Right lobe of liver (tissue), 6 donors: ENCODE measurements at places on chromosomes 16 and 17.

DNA sequence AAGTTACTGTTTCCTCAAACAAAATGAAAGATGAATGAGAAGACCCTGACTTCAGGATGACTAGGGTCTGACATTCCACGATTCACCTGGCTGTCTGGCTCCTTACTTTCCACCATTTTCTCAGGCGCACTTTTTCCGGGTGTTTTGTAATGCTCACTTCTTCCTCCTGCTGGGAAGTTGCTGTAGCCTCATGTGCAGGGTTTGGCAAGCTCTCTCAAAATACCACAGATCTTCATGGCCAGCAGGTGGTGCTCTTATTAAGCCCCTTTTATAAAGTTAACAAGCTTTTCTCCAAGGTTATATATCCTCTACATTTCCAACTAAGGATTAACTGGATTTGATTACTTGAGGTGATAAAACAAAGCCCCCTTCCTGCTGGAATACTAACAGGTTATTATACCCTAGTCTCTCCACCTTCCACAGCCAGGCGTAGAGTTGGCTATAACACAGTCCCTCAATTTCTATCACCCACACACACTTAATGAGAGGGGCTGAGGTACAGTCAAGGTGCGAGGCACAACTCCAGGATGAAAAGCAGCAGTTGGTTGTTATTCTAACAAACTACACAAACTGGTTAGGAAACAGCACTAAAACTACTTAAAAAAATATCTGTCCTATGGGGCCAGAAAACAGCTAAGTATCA lies 45.4 kb downstream of the STH start:
- DNase-seq, result peak; percentile 45
- no peaks in the 10 kb centered on the region for H3K4me1 ChIP-seq
- no peak overlapping the region for H3K4me3 ChIP-seq
- H3K27me3 ChIP-seq, result no peaks in the 10 kb centered on the region

GRCh38 chr16:27481282-27481934 lies 68.3 kb downstream of the GTF3C1 start:
- H3K4me3 ChIP-seq, result no peak overlapping the region
- no peak overlapping the region for H3K27ac ChIP-seq
- no peaks in the 10 kb centered on the region for H3K4me1 ChIP-seq
- no peak for DNase-seq
- H3K27me3 ChIP-seq, result no peaks in the 10 kb centered on the region

- H3K36me3 ChIP-seq, result no peaks in the 10 kb centered on the region
- H3K4me1 ChIP-seq, result no peaks in the 10 kb centered on the region
- no peak overlapping the region for H3K4me3 ChIP-seq
Measured at GRCh38 chr17:27206447-27206846, 87.5 kb upstream of the WSB1 start.

GRCh38 chr16:56793492-56793891 lies 63.6 kb downstream of the NUP93 start:
- DNase-seq, result no peak
- H3K36me3 ChIP-seq, result no peaks in the 10 kb centered on the region
- no peaks in the 10 kb centered on the region for H3K27me3 ChIP-seq
- no peak overlapping the region for H3K27ac ChIP-seq
- no peaks in the 10 kb centered on the region for H3K4me1 ChIP-seq

GRCh38 chr16:27801289-27801945 lies 251.5 kb downstream of the KATNIP start:
- H3K27me3 ChIP-seq, result no peaks in the 10 kb centered on the region
- no peaks in the 10 kb centered on the region for H3K36me3 ChIP-seq
- H3K4me1 ChIP-seq, result no peaks in the 10 kb centered on the region

- H3K4me3 ChIP-seq, result no peak overlapping the region
- no peaks in the 10 kb centered on the region for H3K4me1 ChIP-seq
- H3K27ac ChIP-seq, result no peak overlapping the region
- DNase-seq, result no peak
- no peaks in the 10 kb centered on the region for H3K27me3 ChIP-seq
Measured at GRCh38 chr17:1035546-1036170, 38.7 kb downstream of the TIMM22 start.

DNA sequence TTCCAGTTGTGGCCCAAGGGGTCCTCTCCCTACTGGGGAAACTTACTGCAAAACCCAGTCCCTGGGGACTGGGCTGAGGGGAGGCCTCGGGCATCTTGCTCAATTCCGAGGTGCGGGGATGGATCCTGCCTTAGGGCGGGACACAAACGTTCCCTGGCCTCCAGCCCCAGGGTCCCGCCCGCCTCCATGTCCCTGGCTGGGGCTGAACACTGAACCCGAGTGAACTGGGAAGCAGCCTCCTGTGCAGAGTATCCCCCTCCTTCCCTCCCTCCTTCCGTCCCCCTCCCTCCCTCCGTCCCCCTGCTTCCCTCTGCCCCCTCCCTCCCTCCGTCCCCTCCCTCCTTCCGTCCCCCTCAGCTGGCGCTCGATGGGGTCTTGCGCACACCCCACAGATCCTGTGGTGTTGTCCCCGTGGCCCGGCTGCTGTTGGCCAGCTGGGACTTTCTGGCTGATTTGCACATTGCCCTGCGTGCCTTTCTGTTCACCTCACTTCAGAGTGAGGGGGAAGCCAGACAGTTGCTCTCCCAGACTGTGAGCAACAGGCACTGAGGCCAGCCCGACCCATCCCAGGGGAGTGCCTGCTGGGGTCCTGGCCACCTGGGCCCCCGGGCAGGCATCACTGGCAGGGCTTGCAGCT lies 5.5 kb downstream of the TRAF7 start:
- no peak overlapping the region for H3K27ac ChIP-seq
- H3K36me3 ChIP-seq, result peaks cover 3% of the 10 kb centered on the region
- DNase-seq, result peak; percentile 83
- peaks cover 4% of the 10 kb centered on the region for H3K4me1 ChIP-seq

GRCh38 chr16:22659933-22660332 lies 149.2 kb downstream of the NPIPB5 start:
- H3K27ac ChIP-seq, result no peak overlapping the region
- DNase-seq, result peak; percentile 18
- no peaks in the 10 kb centered on the region for H3K4me1 ChIP-seq
- H3K36me3 ChIP-seq, result no peaks in the 10 kb centered on the region
- H3K4me3 ChIP-seq, result no peak overlapping the region
- H3K27me3 ChIP-seq, result no peaks in the 10 kb centered on the region

DNA sequence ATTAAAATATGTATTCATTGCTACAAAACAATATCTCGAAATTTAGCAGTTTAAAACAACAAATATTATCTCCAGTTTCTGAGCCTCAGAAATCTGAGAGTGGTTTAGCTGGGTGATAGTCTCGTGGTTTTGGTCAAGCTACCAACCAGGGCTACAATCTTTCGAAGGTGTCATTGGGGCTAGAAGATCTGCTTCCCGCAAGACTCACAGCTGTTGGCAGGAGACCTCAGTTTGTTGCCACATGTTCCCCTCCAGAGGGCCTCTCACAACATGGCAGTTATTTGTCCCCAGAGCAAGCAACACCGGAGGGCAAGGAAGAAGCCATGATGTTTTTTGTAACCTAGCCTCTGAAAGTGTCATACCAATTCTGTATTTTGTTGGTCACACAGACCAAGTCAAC lies 12.0 kb upstream of the BCAS3 start:
- H3K4me3 ChIP-seq, result no peak overlapping the region
- peaks cover 18% of the 10 kb centered on the region for H3K36me3 ChIP-seq
- no peaks in the 10 kb centered on the region for H3K27me3 ChIP-seq
- no peak overlapping the region for H3K27ac ChIP-seq

DNA sequence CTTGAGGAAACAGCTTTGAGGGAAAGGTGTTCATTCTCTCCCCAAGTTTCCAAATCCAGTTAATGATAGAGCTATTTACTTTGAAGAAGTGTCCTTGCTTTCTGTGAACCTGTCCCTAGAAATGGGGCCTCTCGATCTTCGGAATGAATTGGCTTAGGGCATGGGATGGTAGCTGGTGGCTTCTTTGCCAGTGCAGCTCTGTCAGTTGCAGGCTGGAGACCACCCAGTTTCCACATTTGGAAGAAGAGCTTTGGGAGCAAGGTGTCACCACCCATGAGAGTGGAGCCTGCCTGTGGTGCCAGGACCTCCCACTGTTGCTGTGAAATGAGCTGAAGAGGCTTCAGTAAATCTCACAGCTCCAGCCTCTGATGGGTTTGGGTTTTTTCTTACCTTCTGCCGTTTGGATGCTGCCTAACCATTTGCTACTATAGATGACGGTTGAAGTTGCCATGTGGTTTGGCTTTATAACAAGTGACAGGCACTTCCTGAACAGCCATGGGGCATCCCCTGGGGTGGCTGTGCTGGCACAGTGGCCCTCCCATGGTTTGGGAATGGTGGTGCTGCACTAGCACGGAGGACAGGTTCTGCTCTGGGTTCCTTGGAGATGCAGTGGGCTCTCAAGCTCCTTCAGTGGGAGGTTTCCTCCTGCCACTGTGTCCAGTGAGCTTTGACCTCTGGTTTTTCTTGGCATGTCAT lies 19.5 kb upstream of the SLC5A10 start:
- H3K4me1 ChIP-seq, result no peaks in the 10 kb centered on the region
- H3K27me3 ChIP-seq, result no peaks in the 10 kb centered on the region
- H3K36me3 ChIP-seq, result no peaks in the 10 kb centered on the region
- H3K27ac ChIP-seq, result no peak overlapping the region

DNA sequence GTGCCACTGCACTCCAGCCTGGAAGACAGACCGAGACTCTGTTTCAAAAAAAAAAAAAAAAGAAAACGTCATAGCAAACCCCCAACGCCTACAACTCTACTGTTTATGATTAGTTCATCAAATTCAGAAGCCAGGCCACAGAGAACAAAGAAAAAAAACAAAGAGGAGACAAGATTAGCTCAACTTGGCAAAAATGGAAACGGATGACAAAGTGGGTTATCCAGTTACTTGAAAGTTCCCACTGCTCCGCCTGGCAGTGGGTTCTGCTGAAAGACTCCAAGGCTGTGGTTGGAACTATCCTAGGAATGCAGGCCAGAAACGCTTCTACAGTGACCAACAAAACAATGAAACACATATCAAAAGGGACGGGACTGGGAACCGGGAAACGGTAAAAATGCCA lies 53.1 kb downstream of the MRM3 start:
- H3K27ac ChIP-seq, result no peak overlapping the region
- DNase-seq, result no peak
- no peaks in the 10 kb centered on the region for H3K27me3 ChIP-seq
- no peaks in the 10 kb centered on the region for H3K4me1 ChIP-seq
- no peak overlapping the region for H3K4me3 ChIP-seq

GRCh38 chr17:39238311-39238972 lies 12.7 kb upstream of the STAC2 start:
- peak; percentile 69 for DNase-seq
- no peaks in the 10 kb centered on the region for H3K4me1 ChIP-seq
- no peaks in the 10 kb centered on the region for H3K36me3 ChIP-seq
- no peak overlapping the region for H3K27ac ChIP-seq
- H3K27me3 ChIP-seq, result no peaks in the 10 kb centered on the region

DNA sequence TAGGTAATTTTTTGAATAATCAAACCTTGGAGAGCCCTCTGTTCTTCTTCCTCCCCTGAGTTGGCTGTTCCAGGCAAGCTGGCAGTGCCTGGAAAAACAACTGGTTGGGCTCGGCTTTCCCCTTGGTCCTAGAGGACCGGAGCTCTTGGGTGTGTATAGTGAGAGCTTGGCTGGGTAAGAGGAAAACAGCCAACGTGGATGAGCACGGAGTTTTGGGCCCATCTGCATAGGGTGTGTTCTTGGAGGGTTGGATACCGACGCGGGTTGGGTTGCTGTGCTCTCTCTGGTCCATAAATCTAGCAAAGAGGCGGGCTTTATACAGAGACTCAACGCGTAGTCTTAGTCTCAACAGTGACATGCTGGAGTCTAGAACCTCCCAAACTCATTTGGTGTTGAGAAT lies 23.2 kb downstream of the ITGB3 start:
- peaks cover 3% of the 10 kb centered on the region for H3K4me1 ChIP-seq
- no peaks in the 10 kb centered on the region for H3K27me3 ChIP-seq
- H3K4me3 ChIP-seq, result no peak overlapping the region
- H3K36me3 ChIP-seq, result no peaks in the 10 kb centered on the region
- H3K27ac ChIP-seq, result no peak overlapping the region

DNA sequence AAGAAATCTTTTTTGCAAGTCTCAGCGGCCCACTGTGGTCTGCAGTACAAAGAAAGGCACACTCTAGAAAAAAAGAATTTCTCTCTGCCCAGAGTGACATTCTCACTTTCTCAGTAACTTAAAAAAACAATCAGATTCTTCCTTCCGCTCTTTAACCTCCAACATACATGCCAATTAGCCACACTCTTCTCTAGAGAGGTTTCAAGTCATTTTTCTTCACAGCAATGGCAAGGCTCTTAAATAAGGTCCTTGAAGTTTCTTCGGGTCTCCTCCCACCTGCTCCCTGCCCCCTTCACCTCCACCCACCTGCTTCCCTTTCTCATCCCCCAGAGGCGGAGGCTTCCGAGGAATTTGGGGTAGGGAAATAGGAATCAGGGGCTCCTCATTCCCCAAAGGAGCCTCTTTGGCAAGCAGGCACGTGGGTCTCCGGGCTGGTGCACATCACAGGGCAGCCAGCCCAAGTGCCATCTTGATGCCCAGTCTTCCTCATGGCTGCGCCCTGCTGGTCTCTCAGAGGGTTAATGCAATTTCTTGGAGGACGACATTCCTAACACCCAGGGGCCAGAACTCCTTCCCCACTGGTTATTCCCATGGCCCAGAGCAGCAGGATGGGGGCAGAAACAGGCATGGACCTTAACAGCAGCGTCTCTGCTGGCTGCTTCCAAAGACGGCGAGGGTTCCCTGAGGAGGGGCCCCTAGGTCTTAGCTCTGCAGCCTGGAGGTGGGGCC lies 855 bp upstream of the MEOX1 start:
- no peaks in the 10 kb centered on the region for H3K27me3 ChIP-seq
- H3K36me3 ChIP-seq, result no peaks in the 10 kb centered on the region

DNA sequence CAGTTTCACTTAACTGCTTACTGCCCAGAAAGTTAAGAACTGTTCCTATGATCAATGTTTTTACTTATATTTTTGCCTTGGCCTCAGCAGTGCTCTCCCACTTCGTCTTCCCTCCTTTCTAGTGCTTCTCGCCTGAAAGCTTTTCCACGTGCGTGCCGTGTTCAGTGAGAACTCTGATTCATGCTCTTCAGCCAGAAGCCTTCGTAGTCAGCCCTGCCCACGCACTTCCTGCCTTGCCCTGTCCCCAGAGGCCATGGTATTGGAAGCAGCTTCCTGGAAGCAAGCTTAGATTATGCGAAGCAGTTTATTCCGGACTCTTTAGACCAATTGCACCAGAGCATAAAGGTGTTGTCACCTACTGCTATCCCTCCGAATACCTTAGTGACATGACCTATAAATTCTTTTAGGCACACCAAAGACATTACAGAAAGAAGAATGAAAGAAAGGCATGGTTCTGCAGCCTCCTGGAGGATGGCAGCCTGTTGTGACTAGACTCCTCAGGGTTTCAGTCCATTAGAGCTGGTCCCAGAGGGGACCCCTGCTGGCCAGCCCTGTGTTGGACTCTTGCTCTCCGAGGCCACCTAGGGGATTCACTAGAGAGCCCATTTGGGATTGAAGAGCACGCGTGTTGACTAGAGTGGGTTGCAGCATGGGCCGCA lies 105.2 kb downstream of the RPTOR start:
- no peak overlapping the region for H3K4me3 ChIP-seq
- H3K4me1 ChIP-seq, result no peaks in the 10 kb centered on the region
- H3K27ac ChIP-seq, result no peak overlapping the region
- H3K36me3 ChIP-seq, result no peaks in the 10 kb centered on the region
